RPMI7951 (cell line): ENCODE measurements at places on chromosomes 6 and 20. TPM values are rescaled to one million over a fixed set of nuclear protein-coding genes. Genes with fewer than 3 reads are reported as not detected.
A peak's percentile ranks its signal among the peaks of the same experiment; 100 is the strongest.

PRKN gene
- not detected in 2 replicates for total RNA-seq

SMPDL3A gene
- 3.4 and 4.0 TPM in 2 replicates for total RNA-seq

- peak; percentile 96 for DNase-seq
These were observed 27.7 kb upstream of the LAMA4 start for GRCh38 chr6:112281821-112282615.

- no peak for DNase-seq
These were observed 25.2 kb downstream of the PYGB start for GRCh38 chr20:25273046-25273445.

OPRM1 gene
- total RNA-seq, result not detected in 2 replicates

DNA sequence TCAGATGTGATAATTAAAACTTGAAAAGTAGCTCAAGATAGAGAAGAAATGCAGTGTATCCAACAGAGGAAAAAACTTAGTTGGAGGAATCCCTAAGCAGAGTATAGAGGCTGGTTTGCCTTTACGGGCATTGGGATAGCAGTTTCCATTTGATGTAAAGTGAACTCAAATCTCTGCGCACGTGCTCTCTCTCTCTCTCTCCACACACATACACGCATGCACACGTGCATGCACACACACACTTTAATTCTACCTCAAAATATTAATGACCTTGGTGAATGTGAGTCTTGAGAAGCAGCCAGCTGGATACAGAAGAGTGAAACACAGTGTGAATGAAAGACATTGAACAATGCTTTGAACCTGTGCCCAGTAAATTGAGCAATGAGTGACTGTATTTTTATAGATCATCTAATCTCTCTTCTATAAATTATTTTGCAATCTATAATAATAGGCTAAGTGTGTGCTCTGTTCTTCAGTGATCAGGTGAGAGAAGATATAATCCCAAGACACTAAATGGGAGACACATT, 247.7 kb upstream of the FAM83B start:
- DNase-seq, result no peak

DNA sequence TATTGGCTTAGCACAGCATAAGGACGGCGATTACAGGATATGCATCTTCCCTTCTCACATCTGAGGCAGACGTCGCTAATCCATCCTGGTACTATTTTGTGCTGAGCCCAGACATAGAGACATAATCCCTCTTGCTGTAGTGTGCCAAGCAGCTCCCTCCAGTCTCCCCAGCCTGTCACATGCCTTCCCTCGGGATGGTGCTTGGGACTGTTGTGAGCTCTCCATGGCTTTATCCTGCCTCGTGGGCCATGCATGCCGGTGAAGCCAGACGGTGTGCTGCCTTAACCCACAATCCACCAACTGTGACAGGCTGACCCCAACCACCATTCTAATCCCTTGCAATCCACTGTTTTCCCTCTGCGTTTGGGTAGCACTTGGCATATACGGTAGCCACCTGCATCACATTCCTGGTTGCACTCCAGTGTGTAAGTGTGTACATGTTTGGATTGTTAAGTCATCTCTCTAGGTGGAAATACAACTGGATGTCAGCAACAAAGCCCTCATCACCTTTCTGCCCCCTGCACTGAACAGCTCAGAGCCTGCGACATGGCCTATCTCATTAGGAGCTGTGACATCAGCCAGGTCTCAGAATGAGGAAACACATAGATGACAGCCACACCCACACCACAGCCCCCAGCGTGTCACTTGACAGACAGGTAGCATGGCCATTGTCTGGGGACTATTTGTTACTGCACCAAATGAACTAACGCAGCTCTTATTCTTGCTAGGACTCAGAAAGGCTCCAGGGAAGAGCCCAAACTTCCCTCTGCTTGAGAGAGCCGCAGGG, 374.8 kb upstream of the CDH4 start:
- DNase-seq, result no peak
